ENCODE measurements at places on chromosomes 16 and 17.

DNA sequence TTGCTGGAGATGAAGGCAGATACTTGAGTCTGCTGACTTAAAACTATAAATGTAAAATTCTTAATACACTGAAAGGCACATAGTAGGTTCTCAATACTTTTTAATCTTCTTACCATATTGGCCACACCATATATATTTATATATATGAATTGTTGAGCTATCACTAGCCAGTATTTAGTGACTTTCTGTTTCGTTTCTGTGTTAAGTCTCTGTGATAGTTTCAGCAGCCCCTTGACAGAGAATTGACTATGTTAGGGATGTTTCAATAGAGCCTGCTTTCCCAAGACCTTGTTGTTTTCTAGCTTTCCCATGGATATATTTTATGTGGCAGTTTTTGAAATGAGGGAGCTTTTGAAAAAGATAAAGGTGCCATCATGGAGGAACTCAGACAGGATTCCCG, 206.5 kb upstream of the GOT2 start:
- DNase-seq = no peak

DNA sequence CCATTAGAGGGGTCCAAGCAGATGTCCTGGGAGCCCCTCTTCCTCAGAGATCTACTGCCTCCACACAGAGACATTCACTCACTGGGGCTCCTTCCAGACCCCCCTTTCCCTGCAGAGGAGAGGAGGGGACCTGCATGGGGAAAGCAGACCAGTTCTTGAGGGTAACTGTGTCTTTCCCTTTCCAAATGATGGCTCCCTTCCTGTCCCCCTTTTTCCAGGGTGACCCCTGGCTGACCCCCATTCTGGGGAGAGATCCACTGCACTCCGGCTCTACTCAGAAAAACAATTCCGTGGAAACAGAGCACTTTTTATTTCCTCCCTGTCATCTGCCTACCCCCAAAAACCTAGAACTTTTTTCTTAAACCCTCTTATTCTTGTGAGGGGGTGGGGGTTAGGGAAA, 6.4 kb downstream of the CACNA1G start:
- no peak for DNase-seq

DNA sequence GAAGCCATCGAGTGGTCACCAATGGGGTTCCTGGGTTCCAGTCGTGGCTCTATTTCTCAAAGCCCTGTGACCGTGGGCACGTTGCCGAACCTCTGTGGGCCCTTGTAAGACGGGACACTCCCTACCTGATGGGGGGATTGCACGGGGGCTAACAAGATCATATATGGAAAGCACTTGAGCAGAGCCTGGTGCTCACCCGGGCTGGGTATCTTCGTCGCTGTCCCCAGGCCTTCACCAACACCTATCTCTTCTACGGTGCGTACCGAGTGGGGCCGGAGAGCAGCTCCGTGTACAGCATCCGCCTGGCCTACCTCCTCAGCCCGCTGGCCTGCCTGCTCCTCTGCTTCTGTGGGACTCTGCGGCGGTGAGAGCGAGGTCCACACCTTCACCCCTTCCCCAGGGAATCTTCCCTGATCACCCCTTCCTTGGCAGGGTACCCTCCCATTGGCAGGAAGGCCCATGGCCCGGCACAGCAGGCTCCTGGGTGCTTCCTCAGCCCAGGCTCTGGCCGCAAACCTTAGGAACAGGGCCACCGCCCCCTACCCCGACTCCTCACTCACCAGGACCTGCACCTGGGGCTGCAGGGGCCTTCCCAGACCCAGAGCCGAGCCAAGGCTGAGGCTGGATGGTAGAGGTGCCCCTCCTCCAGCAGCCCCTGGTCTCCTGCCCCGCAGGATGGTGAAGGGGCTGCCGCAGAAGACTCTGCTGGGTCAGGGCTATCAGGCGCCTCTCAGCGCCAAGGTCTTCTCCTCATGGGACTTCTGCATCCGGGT, 2.8 kb downstream of the TMC8 start:
- no peak for DNase-seq

- DNase-seq = no peak
These were observed 32.0 kb upstream of the DOC2B start for GRCh38 chr17:213286-214105.

GRCh38 chr17:75456039-75456416, 407 bp upstream of the TMEM94 start:
- DNase-seq = no peak

- no peak for DNase-seq
These were observed 15.0 kb upstream of the RHOT1 start for GRCh38 chr17:32127158-32127897.

DNA sequence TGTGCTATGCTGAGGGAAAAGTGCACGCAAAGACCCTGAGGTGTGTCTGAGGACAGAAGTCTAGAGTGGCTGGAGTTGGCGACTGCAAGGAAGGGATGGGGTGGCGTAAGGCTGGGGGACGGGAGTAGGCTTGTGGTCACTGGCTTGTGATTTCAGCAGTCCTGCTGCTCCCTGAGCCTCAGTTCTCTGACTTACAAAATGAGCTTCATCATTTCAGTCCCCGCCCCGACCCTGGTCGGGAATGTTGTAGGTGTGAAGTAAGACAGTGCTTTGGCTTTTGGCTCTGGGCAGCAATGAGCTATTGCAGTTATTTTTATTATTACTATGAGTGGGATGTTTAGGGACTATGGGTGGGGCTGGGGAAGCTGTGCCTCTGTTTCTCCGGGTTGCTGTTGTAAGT, 8.6 kb downstream of the ADGRG1 start:
- DNase-seq = no peak

GRCh38 chr16:11788914-11789313, 8.1 kb downstream of the ZC3H7A start:
- no peak for DNase-seq

DNA sequence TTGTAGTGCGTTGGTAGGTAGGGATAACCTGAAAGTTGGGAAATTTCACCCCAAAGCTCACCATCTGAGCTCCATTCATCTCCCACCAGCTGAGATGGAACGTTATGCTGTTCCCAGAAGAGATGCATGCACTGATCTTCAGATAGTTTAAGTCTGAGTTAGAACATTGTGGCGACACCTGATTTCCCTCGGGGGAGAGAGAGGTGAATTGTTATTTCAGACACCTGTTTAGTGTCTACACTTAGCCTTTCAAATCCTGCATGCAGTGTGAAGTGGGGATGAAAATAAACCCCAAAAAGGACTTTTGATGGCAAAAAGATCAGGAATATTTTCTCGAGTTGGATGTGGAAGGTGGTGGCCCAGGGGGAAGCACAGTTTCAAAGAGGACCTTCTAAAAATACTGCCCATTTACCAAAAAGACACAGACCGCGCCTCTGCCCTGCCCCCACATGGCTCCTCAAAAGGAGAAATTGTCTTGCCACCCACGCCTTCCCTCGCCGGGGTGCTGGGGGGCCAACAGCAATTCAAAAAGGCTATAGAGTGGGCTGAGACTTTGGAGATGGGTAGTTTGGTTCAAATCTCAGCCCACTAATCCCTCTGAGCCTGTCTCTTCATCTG, 11.4 kb downstream of the CIITA start:
- no peak for DNase-seq

- DNase-seq = no peak
These were observed 817.6 kb upstream of the CDH8 start for GRCh38 chr16:62853887-62854286.

DNA sequence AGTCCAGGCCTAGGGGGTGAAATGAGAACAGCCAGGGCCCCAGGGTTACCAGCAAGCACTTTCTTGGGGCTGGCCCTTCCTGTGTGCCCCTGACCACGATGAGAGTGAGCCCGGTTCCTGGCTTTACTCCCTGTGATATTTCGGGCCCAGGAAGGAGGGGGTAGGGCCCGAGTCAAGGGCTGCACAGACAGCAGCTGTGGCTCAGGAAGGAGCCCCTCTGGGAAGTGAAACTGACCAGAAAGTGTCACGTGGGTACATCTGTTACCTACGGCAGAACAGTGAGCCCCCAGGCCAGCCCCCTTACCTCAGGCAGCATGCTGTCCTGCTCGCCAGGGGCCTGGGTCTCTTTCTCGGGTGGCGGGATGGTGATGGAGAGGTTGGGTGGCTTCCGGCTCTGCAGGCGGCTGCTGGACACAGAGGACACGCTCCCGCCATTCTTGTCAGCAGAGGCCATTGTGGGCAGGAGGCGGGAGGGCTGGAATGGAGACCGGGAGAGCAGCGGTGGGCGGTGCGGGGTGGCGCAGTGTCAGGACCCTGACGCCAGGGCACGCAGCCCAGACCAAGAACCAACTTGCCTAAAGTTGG, 13.8 kb downstream of the AANAT start:
- DNase-seq = no peak

DNA sequence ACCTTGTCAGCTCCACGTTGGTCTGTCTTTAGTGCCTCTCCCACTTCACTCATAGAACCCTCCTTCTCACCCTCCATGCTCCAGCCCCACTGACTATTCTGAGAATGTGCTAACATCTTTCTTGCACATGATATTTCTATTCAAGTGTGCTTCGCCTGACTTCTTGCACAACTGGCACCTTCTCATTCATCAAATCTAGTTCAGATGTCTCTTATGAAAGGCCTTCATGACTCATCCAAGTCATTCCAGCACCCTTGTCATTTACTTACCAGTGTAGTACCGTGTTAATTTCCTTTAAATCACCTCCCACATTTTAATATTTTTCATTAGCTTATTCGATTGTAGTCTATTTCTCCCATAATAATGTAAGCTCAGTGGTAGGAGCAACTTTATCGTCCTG, 197.8 kb upstream of the PIRT start:
- no peak for DNase-seq

- peak; percentile 49 for DNase-seq
These were observed 14.0 kb upstream of the MPRIP start for GRCh38 chr17:17028059-17028877.

- no peak for DNase-seq
These were observed 58.3 kb downstream of the NKD1 start for GRCh38 chr16:50606431-50607050.

GRCh38 chr17:58702045-58702476, 9.7 kb downstream of the RAD51C start:
- no peak for DNase-seq

DNA sequence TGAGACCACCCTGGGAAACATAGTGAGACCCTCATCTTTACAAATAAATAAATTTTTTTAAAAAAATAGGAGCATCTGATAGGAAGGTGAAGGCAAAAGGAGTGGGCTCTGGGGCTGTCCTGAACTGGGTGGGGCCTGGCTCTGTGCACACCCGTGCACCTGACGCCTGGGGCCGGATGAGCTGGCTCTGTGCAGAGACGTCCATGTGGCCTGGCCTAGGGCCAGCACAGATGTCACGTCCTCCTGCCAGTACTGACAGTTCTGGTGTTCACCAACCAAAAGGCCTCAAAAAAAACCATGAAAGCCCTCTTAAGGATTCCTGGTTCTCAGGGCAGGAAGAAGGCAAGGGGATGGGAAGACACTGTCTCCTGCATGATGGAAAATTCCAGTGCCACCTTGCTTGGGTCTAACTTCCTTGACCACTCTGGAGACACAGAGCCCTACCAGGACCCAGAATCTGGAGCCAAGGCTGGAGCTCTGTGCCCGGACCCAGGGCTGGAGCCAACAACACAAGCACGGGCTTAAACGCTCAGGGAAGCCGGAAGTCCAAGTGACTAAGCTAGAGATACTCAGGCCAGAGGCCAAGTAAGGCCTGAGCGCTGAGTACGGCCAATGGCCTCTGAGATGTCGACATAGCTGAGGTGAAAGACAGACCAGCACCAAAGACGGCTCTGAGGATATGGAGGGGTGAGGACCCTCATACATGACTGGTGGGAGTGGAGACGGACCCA, 32.9 kb downstream of the COPRS start:
- no peak for DNase-seq

DNA sequence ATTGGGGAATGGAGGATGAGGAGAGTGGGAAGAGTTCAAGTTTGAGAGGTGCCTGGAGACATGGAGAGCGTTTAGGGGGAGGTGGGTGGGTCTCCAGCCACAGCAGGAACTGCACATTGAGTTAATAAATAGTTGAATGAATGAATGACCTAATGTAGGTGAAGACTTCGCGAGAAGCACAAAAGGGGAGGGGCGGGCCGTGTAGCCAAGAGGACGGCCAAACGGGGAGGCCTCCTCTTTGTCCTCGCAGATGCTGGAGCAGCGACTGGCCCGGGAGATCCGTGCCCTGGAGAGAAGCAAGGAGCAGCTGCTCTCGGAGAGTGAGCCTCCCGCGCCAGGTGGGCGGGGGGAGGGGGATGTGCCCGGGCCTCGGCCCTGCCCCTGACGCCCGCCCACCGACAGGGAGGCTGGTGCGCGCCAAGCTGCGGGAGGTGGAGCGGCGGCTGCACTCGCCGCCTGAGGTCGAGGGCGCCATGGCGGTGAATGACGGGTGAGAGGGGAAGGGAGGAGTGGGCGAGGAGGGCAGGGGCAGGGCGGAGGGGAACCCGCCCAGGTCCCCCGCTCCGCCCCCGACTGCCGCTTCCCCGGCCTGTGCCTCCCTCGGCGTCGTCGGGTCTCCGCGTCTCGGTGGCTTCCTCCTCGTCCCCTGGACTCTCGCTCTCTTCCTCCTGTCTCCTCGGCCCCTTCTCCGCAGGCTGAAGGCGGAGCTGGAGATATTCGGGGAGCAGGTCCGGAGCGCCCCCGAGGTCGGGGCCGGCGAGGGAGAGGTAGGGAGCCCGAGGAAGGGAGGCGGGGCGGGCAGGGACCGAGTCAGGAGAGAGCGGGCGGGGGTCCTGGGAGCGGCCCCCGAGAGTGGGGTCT, 12.9 kb downstream of the SYCE1L start:
- DNase-seq = no peak

GRCh38 chr16:70703041-70703834, 17.4 kb upstream of the MTSS2 start:
- peak; percentile 56 for DNase-seq

- DNase-seq = no peak
These were observed 302.7 kb upstream of the MYOCD start for GRCh38 chr17:12362853-12363455.

- no peak for DNase-seq
These were observed 686 bp downstream of the MLST8 start for GRCh38 chr16:2205967-2206313.

DNA sequence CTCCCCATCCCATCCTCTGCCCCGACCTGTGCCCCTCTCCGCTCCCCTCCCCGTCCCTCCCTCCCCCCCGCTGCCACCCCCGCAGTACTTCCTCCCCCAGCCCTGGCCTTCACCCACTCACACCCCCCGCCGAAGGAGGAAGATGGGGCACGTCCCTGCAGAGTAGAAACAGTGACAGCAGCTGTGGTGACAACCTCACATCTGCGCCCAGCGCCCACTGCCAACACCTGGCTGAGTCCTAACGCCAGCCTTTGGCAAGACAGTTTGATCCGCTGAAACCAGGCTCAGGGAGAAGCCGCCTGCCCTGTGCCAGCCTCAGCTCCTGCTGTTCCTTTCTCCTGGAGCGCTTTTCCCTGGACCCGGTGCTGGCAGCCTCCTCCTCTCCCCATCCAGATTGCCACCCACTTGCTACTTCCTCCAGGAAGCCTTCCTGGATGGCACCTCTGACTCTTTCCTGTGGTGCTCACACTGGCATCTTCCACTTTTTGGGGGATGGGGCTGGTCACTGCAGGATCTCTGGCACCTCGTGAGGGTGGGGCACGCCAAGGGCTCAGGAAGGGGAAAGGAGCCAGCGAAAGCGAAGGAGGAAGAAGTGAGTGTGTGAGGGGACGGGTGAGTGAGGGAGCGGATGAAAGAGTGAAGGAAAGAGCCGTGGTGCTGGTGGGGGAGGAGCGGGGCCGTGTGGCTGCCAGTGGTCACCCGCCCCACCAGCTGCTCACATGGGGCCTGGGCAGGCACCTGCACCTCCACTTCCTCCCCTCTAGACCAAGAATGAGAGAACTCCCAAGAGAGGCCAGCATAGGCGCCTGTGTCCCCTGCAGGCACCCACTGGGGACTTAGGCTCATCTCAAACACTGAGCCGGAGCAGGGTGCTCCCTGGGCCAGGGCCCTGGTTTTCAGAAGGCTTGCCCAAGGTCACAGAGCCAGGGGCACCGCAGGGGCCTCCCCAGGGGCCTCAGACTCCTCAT, 27.0 kb downstream of the ZFPM1 start:
- no peak for DNase-seq
